ENCODE measurements at places on chromosomes 11 and 22.

GRCh38 chr22:34344702-34345101, 424.4 kb upstream of the LARGE1 start:
- DNase-seq = no peak

- DNase-seq = no peak
These were observed 12.8 kb downstream of the SCYL1 start for GRCh38 chr11:65537620-65538231.

DNA sequence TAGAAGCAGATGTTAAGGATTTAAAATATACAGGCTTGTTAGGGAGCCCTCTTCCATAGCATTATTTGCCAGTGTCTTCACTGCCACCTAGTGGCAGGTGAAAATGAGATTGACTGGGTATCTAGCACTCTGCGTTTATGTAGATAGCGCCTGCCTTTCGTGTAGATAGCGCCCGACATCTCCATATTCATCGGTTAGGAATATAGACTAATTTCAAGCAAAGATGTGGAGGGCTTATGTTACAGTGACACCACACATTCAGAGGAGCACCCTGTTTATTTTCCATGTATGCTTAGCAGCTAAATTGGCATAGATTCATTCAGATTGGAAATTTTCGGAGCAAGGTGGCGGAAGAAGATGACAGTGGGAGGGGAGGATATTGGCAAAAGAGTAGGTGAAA, 72.0 kb downstream of the SLC5A12 start:
- peak; percentile 58 for DNase-seq

- no peak for DNase-seq
These were observed 659.4 kb downstream of the TBC1D22A start for GRCh38 chr22:47421846-47422245.

GRCh38 chr11:97622795-97623194, 1233.0 kb downstream of the JRKL start:
- DNase-seq = no peak

DNA sequence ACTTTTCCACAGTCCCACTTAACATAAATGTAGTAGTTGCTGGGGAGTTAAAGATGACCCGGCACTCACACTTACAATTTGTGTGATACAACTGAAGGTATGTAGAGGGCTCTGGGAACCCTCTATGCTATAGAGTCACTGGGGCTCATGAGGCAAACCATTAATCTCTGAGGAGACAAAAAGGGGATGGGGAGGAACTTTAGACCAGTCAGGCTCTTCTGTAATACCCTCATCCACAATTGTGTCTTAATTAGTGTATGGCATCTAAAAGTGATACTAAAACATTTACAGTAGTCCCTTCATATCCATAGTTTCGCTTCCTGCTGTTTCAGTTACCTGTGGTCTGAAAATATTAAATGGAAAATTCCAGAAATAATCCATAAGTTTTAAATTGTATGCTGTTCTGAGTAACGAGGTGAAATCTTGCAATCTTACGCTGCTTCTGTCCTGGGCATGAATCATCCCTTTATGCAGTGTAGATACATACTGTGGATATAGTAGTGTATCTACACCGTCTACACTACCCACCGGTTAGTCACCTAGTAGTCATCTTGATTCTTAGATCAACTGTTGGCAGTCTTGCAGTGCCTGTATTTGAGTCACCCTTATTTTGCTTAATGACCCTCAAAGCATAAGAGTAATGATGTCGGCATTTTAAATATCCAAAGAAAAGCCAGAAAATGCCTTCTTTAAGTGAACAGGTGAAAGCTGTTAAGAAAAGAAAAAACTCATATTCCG, 12.2 kb downstream of the CBL start:
- peak; percentile 75 for DNase-seq

GRCh38 chr22:36160499-36160942, at the start of gene APOL3:
Gene APOL3, minus strand, starts transcription at chr22:36160755. Its CDS starts 11,700 bp downstream, at chr22:36149055.
- DNase-seq = no peak

GRCh38 chr22:39311592-39312400, 7.6 kb downstream of the RPL3 start:
- no peak for DNase-seq

DNA sequence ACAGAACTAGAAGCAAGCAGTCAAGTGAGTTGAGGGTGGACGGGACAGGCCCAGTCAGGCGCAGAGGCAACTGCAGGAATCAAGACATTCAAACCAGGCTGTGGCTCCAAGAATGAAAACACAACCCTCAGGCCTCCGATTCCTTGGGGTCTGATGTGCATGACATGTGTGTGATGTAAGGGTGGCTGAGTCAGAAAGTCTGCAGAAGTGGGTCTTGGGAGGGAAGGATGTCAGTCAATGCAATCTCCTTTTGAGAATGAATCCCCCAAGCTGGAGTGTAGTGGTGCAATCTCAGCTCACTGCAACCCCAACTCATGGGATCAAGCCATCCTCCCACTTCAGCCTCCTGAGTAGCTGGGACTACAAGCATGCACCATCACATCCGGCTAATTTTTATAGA, 15.9 kb upstream of the PDE2A start:
- DNase-seq = no peak

DNA sequence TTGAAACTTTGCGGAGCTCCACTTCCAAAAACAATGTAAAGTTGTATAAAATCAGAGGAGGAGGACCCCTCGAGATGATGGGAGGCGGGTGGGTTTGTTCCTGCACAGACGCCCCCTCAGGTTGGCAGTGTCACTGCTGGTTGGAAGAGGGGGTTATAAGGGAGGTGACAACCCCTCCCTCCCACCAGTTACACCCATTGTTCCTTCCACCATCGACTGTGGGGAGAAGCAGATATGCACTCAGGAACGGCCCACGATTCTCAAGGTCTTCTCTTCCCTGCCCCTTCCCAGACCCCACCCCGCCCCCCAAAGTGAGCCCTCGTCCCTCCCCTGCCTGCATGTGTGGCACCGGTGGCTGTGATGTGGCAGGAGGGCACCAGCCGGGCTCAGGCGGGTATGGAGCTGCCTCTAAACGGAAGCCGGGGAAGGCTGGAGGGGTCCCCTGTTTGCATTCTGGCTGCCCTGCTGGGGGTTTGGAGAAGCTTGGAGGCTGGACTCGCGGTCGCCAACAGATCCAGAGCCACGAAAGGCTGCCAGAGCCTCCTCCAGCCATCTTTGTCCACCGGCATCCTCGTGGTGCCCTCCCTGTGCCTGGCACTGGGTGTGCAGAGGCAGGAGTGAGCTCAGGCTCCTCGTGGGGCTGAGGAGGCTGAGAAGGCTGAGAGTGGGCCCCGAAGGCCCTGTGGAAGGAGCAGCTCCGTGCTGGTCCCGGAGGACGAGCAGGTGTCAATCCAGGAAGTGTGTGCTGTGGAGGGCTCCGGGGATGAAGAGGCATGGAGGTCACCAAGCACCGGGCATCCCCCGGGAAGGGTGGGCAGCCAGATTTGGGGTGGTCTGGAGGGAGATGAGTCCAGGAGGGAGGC, 778 bp downstream of the KDELR3 start:
- no peak for DNase-seq

DNA sequence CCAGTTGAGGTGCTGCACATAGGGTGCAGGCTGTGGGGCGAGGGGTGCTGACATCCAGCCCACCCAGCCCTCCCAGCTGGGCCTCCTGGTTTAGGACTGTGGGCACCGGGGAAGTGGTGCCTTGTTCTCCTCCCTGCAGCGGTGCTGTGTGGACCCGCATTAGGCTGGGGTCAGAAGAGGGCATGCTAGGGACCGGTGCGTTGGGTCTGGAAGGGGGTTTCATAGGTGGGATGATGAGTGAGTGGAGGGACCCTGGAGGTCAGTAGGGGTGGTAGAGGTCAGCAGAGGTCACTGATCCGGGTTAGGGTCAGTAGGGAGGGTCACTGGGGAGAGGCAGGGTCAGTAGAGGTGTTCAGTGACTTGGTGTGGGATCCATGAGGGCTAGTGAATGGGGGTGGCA, 6.7 kb upstream of the MYBPC3 start:
- DNase-seq = no peak

DNA sequence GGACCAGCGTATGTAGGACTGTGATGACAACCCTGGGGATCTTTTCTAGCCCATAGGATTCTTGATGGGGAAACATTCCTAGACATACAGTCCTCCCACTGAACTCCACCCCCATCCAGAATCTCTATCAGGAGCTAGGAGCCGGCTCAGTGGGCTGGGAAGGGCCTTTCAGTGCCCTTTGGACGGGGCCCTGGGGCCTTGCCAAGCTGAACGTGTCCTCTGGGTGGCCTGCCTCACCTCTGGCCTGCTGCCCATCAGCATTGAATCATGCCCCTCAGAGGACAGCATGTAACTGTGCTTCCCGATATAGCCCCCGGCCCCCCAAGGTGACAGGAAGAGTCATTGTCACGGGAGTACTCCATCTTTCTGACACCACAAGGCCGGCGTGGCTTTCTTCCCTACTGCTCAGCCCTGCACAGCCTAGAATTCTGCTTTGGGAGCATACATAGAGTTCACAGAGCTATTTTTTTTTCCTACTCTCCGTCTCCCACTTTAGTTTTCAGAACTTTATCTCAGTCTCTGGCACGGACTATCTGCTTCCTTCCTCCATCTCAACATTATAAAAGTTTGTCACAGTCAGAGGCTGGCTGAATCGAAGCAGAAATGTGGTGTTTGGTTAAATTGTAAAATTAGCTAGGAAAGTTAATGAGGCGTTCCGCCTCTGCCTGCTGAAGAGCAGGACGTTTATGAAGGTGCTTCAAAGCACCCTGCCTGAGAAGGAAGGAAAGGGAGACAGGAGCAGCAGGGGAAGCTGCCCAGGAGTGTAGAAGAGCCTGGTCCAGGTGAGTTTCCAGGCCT, 111.9 kb downstream of the ZBTB16 start:
- no peak for DNase-seq

DNA sequence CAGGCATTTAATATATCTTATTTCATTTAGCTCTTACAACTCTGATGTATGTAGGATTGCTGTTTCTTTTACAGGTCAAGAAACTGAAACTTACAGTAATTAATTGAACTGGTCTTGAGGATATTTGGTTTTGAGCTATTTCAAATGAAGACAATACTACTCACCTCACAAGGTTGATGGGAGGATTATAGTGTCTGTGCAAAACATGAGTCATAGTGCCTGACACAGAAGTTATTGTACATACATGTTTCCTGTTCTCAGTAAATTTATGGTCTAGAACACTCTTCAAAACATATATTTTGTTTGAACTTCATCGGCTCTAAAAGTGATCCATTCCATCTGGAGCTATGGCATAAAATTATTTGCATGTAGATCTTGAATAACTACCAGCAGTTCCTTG, 61.9 kb downstream of the CECR2 start:
- no peak for DNase-seq

- no peak for DNase-seq
These were observed 19.7 kb downstream of the CTR9 start for GRCh38 chr11:10770626-10771254.
